Lower leg skin (tissue), 4 donors: ENCODE measurements at places on chromosomes 4 and X. TPM values are rescaled to one million over a fixed set of nuclear protein-coding genes. Genes with fewer than 3 reads are reported as not detected.
A peak's percentile ranks its signal among the peaks of the same experiment; 100 is the strongest.

- DNase-seq, result no peak
Observed at GRCh38 chr4:20026456-20026855, 225.2 kb upstream of the SLIT2 start.

GRCh38 chr4:53748328-53748772 lies 157.1 kb upstream of the LNX1 start:
- DNase-seq, result peak; percentile 59

DNA sequence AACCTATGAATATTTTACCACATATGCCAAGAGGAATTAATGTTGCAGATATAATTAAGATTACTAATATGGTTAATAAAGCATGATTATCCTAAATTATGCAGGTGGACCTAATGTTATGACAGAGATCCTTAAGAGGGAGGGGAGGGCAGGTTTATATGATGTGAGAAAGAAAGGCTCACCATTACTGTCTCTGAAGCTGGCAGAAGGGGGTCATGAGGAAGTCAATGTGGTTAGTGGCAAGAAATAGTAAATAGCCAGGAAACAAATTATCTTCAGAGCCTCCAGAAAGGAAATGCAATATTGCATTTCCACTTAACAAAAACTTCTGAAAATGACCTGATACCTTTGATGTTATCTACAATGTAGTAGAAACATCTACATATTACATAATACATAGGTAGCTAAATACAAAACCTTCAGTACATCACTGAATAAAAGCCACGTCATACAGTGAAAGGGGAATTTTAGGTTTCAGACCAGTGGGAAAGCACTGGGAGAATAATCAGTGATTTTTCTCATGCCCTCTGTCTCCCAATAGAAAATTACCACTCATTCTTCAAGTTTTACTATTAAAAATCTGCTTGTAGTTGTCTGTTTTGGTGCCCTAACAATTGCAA lies 609.2 kb downstream of the SPOCK3 start:
- no peak for DNase-seq

DNA sequence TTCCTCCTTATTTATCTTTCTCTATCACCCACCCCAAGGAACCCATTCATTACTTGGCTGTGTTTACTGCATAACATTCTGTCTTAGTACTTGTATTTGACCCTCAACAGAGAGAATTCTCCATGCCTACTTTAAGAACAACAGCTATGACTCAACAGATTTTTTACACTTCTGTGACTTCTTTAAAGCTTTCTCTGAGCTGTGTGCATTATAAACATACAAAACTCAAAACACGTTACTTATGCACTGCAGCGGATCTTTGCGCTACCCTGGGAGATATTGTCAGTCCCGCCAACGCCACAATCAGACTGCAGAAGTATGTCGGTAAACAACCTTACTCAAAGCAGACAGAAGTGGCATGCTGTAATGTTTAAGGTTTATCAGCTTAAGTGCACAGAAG lies 35.1 kb downstream of the PRKX start:
- no peak for DNase-seq

- DNase-seq, result no peak
Observed at GRCh38 chrX:38275615-38276014, 51.7 kb downstream of the RPGR start.

DNA sequence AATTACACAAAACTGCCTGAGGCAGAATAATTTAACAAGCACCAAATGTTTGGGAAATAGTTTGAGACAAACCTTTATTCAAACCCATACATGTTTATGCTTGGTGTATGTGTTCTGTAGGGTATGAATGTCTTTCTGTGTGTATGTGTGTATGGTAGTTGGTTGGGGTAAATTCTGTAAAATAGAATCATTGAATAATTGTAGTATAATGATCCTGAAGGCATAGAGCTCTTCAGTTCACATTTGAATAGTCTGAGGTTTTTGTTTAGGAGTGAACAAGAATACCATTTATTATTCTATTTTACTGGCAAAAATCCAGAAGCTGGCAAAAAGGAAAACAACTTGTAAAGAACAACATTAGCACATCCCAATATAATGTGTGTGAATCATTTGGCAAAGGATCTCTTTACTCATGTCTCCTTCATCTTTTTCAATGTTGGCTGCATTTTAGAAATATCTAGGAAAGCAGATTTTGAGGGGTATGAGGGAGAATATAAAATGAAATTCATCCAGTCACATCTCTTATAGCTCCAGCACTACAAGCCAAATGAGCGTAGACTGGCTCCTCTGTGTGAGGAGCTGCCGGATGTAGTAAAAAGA lies 360.0 kb downstream of the CHIC1 start:
- DNase-seq, result no peak

DNA sequence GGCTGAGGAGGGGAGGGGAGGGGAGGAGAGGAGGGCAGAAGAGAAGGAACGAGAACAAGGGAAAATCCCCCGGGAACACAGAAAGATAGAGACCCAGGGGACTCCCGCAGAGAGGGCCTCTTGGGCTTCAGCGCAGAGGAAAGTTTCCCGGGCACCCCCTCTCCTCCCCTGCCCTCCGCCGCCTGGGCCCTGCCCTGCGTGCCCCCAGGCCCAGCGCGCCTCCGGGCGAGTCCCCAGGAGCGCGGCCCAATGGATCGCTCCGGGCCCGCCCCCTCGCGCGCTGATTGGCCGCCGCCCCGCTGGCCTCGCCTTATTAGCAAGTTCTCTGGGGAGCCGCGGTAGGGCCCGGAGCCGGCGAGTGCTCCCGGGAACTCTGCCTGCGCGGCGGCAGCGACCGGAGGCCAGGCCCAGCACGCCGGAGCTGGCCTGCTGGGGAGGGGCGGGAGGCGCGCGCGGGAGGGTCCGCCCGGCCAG lies at the start of gene MSX1:
TSS of gene MSX1 (plus strand) at position 341 of the 474 bp plus-strand sequence. CDS start 235 bp downstream, outside the sequence.
- peak; percentile 97 for DNase-seq

GRCh38 chr4:6408263-6408662 lies 64.2 kb downstream of the PPP2R2C start:
- no peak for DNase-seq

DNA sequence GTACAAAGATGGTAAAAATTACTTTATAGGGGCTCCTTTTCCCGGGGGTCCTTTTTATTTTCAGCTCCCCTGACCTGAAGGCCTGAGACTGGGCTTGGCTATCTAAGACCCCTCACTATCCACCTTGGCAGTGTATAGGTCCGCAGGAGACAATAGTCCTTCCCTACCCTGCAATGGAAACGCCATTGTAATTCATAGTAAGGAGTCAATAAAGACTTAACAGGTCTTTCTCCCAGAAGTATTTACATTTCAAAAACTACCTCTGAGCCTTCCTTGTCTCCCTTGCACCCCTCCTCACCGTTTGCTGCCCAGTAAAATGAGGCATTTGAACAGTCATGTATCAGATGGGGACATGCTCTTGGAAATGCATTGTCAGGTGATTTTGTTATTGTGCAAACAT lies 401.2 kb upstream of the CNKSR2 start:
- DNase-seq, result no peak

- peak; percentile 78 for DNase-seq
Observed at GRCh38 chr4:173807347-173807746, 277.3 kb upstream of the HAND2 start.

DNA sequence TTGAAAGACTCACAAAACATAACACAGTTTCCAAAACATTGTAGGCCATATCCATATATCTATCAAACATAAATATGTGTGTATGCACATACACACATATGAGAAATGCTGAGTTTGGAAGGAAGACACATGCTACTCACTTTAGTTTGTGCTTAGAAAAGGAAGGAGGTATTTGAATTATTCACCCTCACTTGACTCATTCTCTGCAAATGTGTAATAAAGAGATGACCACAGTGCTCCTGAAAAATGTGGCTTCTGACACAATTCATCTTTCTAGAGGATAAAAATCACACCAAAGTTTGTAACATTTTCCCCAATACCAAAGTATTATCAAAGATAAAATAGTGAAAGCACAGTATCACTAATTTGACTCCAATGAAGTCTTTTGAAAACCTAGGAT lies 950.1 kb downstream of the FAT4 start:
- no peak for DNase-seq

GRCh38 chr4:127832585-127832984 lies 48.1 kb upstream of the PLK4 start:
- DNase-seq, result no peak

GRCh38 chrX:13741695-13742094 lies 7.1 kb downstream of the OFD1 start:
- DNase-seq, result no peak

- no peak for DNase-seq
Observed at GRCh38 chrX:439241-439640, 52.5 kb upstream of the PPP2R3B start.

- DNase-seq, result no peak
Observed at GRCh38 chrX:131792789-131793462, 230.2 kb upstream of the STK26 start.

- DNase-seq, result no peak
Observed at GRCh38 chr4:70722199-70722791, 531 bp downstream of the RUFY3 start.

- no peak for DNase-seq
Observed at GRCh38 chr4:48187813-48188212, 53.8 kb upstream of the TXK start.

DNA sequence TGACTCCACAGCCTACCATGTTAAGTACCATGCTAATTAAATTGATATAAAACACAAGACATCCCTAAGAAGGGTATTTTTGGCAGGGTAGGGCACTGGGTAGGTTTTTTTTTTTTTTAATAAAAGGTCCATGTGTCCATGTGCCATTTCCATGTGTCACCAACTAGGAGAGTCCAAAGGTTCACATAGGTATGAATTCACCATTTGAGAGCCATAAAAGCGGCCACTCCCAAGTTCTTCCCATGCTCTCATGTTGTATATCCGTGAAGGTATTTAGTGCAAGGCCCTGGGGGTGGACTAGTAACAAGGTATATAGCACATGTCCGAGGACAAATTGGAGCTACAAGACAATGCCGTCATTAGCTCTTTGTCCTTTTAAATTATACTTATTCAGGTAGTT lies 107.3 kb downstream of the PDE5A start:
- DNase-seq, result no peak

GRCh38 chr4:116628598-116628997 lies 456.8 kb downstream of the TRAM1L1 start:
- DNase-seq, result no peak

DNA sequence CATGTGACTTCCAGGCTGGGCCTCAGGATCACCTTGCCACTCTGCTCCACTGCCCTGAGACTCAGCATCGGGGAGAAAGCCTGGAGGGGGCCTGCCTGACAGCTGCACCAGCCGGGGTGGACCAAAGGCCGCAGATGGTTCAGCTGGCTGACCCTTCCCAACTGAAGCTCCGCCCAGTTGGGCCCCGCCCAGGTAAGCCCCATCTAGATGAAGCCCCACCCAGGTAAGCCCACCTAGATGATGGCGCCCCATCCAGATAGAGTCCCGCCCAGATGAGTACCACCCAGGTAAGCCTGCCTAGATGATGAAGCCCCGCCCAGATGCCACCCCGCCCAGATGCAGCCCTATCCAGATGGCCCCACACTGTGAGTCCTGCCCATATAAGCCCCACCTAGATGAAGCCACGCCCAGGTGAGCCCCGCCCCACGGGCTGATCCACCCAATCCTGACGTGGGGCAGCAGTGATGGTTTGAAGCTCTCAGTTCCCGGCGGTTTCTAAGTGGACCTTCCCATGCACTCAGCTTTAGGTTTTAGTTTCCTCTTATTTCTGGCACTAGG lies 10.0 kb downstream of the ZFYVE28 start:
- DNase-seq, result no peak

DNA sequence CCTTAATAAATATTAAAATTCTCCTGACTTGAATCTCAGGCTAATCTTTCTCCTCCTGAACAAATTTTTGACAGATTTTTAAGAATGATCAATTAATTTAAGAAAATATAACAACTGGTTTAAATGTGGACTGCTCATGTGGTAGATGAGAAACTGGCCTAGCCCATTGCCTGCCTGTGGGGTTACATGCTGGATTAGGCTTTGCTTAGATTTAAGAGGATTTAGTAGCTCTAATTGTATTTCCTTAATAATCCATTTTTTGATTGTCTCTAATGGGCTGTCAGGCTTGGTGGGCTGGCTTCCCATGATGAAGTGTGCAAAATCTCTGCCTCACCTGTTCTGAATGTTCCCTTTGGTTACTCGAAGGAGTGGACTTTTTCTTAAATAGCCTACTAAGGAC lies 27.8 kb upstream of the LIMCH1 start:
- DNase-seq, result no peak

- peak; percentile 26 for DNase-seq
Observed at GRCh38 chr4:174714393-174715211, 114.4 kb downstream of the GLRA3 start.

DNA sequence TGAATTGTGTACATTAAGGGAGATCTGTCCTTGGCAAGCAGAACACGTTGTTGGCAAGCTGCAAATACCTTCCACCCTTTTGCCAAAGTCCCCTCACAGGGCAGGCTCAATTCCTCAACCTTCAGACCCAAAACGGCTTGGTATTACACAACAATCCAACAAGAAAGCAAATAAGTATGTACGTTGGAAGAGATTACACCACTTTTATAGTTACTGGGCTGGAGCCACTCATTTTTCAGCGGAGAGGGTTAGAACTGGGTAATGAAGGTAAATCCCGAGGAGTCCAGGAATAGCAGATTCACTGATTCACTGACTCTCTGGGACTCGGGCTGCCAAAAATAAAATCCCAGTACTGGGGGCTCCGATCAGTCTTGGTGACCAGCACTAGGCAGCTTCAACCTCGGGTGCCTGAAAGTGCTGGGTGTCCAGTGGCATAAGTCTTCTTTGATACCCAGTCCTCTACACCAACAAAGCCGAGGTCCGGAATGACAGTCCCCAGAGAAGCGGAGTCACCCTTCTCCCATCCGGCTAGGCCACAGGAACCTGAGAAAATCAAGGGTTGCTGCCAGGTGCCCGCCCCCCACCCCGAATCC lies 587 bp downstream of the TIMM8A start:
- no peak for DNase-seq

DNA sequence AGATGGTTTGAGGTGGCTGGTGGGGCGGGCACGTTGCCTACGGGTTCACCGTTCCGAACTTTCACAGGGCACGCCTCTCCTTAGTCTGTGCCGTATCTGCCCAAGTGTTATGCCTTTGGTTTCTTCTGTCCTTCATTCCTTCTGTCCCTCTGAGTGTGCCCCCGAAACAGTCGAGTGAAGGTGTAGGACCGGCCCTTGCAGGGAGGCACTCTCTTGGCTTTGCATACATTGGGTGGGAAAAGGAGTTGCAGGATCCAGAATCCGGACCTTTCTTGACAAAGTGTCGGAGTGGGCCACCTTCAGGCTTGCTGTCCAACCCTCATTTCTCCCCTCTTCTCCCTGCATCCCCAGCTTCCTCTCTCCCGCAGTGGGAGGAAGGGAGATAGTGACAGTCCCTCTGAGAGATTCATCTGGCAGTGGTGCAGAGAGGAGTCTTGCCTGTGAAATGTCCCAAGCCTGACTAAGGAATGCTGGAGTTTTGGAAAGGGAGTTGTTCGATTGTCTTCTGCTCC lies 569 bp downstream of the ARFIP1 start:
- DNase-seq, result no peak

- DNase-seq, result no peak
Observed at GRCh38 chrX:96224279-96224678, 460.4 kb upstream of the DIAPH2 start.

GRCh38 chr4:150849016-150849415 lies 166.1 kb downstream of the LRBA start:
- no peak for DNase-seq

Gene TXLNG
- 10.8 TPM for total RNA-seq

Gene TENM3
- total RNA-seq, result 0.69 TPM

Gene CXorf38
- 15.4 TPM for total RNA-seq

Gene MGST2
- 83.1 TPM for total RNA-seq

Gene CFAP47
- 0.03 TPM for total RNA-seq

Gene RHOH
- total RNA-seq, result 3.4 TPM

Gene SPON2
- total RNA-seq, result 33.8 TPM

Gene USP17L18
- total RNA-seq, result not detected

Gene P2RY4
- total RNA-seq, result 4.2 TPM

Gene TRO
- 2.8 TPM for total RNA-seq

Gene C1QTNF7
- 6.4 TPM for total RNA-seq
